ENCODE measurements at places on chromosomes 1 and 21. TPM values are rescaled to one million over a fixed set of nuclear protein-coding genes. Genes with fewer than 3 reads are reported as not detected.

VTCN1 gene
- total RNA-seq: under 0.01 TPM

- DNase-seq: no peak
- H3K4me1 ChIP-seq: peaks cover 8% of the 10 kb centered on the region
- no peak overlapping the region for H3K4me3 ChIP-seq
- no peaks in the 10 kb centered on the region for H3K27me3 ChIP-seq
Measured at GRCh38 chr1:30696831-30697230, 26.6 kb downstream of the MATN1 start.

ADAMTS5 gene
- total RNA-seq: 3.9 TPM

DNA sequence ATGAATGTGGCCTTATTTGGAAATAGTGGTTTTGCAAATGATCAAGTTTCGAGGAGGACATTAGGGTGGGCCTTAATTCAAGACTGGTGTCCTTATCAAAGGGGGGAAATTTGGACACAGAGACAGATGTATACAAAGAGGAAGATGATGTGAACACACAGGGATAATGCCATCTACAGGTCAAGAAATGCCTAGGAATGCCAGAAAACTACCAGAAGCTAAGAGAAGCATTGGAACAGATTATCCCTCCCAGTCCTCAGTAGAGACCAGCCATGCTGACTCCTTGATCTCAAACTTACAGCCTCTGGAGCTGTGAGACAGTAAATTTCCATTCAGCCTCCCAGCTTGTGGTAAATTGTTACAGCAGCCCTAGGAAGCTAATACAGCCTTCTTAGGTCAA is 151.4 kb downstream of the PTGER3 start:
- H3K36me3 ChIP-seq: no peaks in the 10 kb centered on the region
- DNase-seq: no peak
- no peaks in the 10 kb centered on the region for H3K27me3 ChIP-seq
- no peak overlapping the region for H3K4me3 ChIP-seq

- no peaks in the 10 kb centered on the region for H3K27me3 ChIP-seq
- no peak overlapping the region for H3K4me3 ChIP-seq
- H3K4me1 ChIP-seq: no peaks in the 10 kb centered on the region
- H3K27ac ChIP-seq: no peak overlapping the region
- DNase-seq: no peak
Measured at GRCh38 chr1:66475940-66476339, 58.0 kb upstream of the SGIP1 start.

LRRN2 gene
- 0.26 TPM for total RNA-seq

- H3K27ac ChIP-seq: no peak overlapping the region
- H3K36me3 ChIP-seq: no peaks in the 10 kb centered on the region
- H3K27me3 ChIP-seq: no peaks in the 10 kb centered on the region
- no peak for DNase-seq
Measured at GRCh38 chr1:236699366-236699765, 13.1 kb downstream of the ACTN2 start.

ZBTB8A gene
- 5.9 TPM for total RNA-seq

GRCh38 chr1:233614743-233615521 is 1.0 kb downstream of the KCNK1 start:
- H3K4me1 ChIP-seq: no peaks in the 10 kb centered on the region
- H3K4me3 ChIP-seq: peak overlapping the region; percentile 21
- H3K27ac ChIP-seq: no peak overlapping the region
- no peak for DNase-seq
- H3K27me3 ChIP-seq: no peaks in the 10 kb centered on the region

Measured in fibroblast of lung (primary cell).